ENCODE measurements at places on chromosomes 2 and 18.

DNA sequence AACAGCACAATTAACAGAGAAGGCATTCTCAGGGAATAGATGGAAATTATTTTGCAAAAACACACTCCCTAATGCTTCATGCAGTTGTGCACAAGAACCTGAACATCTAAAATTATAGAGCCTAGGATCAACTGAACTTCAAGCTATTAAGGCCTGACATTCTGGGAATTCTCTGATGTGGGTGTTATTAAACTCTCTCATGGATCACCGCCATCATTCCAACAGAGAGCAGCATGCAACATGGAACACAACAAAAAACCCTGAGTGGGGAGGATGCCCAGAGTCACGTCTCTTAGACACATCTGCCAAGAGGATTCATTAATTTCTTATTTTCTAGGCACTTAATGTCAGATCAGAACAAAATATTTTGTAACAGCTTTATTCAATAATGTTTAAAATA, 543.8 kb downstream of the ERBB4 start:
- no peak for DNase-seq

DNA sequence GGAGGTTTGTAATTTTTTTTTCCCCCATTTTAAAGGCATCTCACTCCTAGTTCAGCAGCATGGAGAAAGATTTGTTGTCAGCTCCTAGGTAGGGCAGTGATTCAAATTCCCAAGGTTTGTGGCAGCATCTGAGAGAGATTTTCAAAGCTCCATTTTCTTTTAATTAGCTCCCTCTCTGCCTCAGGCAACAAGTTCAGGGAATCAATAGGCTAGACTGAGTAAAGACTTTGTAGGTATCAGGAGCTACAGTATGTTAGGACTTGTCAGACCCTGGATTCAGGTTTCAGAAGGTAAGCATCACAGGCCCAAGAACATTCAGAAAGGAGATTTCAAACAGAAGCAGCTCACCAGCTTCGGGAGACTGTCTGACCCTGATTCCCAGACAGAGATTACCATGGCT, 273.3 kb upstream of the ERBB4 start:
- DNase-seq: no peak

- DNase-seq: no peak
Measured at GRCh38 chr2:236164925-236165841, 3.0 kb downstream of the GBX2 start.

DNA sequence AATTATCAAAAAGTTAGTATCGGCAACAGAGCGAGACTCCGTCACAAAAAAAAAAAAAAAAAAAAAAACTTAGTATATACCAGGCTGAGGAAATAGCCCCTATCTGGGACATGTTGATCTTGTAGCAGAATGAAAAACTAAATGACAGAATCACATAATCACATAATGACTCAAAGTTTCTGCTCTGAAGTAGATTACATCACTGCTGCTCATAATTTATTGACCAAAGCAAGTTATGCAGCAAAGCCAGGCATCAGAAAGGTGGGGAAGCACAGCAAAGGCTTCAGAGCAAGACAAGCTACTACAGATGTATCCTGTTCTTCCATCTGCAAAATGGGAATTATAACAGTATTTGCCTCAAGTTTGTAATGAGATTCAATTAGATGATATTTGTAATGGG, 68.1 kb downstream of the BOD1L2 start:
- DNase-seq: no peak

DNA sequence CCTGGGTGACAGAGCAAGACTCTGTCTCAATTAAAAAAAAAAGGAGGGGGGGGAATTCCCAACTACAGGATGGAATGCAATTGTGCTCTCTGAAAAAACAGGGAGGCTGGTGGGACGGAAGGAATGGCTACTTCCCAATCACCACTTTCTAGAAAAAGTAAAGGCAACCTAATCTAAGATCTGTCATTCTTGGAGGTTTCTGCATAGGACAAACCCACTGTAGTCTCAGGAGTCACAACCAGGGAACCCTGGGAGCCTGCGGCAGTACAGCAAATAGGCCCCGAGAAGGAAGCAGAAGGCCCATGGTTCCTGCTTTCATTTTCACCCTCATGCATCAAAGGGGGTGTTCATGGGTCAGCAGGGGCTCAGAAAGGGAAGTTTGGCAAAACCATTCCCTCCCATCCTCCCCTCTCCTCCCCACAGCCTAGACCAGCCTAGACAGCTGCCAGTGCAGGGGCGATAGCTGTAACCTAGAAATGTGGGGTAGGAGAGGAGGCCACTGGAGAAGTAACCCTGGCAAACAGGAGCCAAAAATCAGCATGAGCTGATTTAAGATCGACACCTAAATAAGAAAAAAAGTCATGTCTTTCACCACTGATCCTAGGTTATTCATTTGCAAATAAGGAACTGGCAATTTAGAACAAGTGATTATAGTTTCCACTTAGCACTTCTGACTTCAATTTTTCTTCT, 48.0 kb downstream of the TRABD2A start:
- DNase-seq: peak; percentile 28
